ENCODE measurements at places on chromosomes 13 and 19. TPM values are rescaled to one million over a fixed set of nuclear protein-coding genes. Genes with fewer than 3 reads are reported as not detected.

DCLK1 gene
- 6.9 TPM for total RNA-seq

CCDC9 gene
- 14.9 TPM for total RNA-seq

RAVER1 gene
- total RNA-seq: 14.4 TPM

EFNA2 gene
- total RNA-seq: not detected

C19orf81 gene
- total RNA-seq: 3.5 TPM

ZNF490 gene
- 3.7 TPM for total RNA-seq

RGL3 gene
- total RNA-seq: 4.4 TPM

GRCh38 chr19:1551068-1552040, 16.8 kb downstream of the MEX3D start:
- no peak for DNase-seq

DNA sequence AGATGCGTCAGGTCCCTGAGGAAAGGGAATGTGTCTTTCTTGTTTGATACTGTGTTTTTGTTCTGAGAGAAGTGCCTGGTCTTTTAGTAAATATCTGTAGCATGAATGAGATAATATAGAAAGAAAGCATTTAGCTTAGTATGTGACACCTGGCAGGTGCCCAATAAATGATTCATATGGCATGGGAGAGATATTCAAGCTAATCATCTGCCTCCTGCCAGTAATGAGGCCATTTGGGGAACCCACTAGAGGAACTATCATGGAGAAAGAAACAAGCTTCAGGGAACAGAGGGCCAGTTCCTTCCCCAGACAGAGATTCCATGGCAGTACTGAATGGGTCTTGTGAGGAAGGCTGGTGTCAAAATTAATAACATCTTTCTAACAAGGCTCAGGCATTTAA, 603.9 kb downstream of the DCT start:
- DNase-seq: no peak

DNA sequence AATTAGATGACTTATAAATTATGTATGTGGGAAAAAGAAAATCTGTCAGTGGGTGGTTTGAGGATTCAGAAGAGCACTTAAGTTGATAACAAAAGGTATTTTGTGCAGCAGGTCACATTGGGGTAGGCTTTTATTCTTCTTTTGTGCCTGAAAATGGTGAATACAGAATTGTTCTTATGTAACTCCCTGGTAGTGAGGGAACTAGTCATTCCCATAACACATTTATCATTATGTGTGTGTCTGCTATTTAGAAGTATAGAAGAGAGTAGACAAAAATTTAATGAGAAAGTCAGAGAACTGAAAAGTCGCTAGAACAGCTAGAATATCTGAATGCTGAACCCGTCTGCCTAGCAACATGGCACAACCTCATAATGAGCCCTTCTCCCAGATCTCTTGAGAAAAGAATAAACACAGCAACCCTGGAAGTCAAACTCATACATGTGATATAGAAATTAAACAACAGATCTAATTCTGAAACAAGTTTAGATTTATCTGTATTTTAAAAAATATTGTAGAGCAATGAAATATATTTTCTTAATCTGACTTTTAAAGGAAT, 111.8 kb upstream of the EDNRB start:
- DNase-seq: no peak

DNA sequence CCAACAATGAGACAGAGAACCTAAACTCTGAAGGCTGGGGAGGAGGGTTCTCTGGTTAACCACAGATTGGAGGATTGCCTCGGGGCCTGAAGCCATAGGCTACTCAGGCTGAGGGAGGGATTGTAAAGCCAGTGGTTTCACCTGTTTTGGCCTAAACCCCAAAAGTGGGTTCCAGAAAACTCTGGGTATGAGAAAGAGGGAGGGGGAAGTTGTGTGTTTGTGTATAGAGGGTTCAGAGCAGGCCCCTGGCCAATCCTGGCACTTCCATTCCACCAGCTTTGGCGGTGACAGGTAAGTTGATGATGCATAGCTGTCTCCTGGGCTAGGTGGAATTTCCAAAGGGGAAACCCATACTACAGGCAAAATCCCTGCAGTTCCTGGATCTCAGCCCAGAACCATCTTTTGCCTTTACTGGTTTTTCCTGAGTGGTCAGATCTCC, 13.5 kb upstream of the CCDC97 start:
- DNase-seq: no peak

GRCh38 chr19:20162821-20163220, 4.2 kb upstream of the ZNF486 start:
- no peak for DNase-seq

DNA sequence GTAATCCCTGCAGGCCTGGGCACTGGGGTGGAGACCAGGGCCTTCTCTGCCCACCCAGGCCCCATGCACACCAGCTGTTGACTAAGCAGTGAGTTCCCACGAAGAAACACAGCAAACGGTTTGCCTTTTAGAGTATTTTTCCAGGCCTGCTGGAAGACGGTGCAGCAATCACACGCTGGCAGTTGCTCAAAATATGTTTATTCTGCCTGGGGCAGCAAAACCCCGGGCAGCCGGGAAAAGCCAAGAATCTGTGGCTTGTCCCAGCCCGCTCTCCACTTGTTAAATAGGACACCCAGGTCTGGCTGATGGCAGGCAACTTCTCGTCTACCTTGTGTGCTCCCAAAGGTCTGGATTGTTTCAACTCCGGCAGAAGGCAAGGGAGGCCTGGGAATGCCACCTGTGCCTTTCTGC, 40.8 kb downstream of the GGACT start:
- no peak for DNase-seq

DNA sequence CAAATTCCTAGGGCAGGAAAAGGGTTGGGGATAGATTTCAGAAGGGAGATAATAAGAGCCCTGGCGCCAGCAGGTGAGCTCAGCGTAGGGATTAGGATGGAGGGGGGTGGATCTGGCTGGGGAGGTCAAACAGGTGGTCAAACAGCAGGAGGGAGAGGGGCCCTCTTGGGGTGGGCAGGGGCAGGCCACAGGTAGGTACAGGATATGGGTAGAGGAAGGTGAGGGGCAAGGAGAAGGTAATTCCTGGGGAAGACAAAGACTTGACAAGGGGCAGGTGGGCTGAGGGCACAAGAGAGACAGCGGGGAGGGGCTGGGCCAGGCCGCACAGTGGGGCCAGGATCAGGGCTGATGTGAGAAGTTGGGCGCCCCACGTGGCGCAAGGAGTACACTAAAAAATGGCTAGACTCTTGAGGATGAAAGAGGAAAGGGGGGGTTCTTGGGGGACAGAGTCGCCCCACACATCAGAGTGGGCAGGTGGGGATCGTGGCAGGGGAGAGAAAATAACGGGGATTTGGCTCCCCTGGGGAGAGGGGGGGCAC, 713 bp downstream of the KRI1 start:
- DNase-seq: no peak

- DNase-seq: peak; percentile 57
Measured at GRCh38 chr19:41225238-41226052, 6.4 kb downstream of the AXL start.

DNA sequence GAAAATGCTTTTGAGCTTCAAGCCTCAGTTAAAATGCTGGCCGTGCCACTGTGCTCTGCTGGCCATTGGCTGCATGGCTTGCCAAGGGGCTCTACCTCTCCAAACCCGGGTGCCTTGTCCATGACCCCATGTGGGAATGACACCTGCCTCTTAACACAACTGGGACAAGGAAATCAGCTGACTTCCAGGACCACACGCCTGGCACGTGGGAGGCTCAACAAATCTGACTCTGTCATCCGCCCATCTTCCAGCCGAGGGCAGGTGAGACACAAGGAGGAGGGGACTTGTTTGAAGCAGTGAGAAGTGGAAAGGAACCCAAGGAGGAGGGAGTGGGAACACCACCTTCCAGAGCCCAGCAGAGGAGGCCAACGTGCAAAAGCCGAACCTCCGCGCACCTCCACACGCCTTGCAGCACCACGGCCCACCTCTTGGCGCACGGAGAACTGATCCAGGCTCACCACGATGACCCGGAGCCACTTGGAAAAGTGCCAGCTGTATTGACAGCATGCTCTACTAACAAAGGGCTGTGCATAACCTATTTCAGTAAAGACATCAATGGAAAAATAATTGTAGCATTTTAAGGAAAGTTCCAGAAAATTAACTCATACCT, 38.3 kb downstream of the COL4A1 start:
- peak; percentile 7 for DNase-seq

- DNase-seq: no peak
Measured at GRCh38 chr19:45177817-45178261, at the start of gene TRAPPC6A. Gene TRAPPC6A (minus strand): TSS chr19:45178237. CDS start chr19:45178218, 19 bp downstream.

GRCh38 chr19:27846944-27847343, 1366.0 kb downstream of the UQCRFS1 start:
- DNase-seq: no peak

GRCh38 chr19:32677657-32678056, 2.0 kb downstream of the RGS9BP start:
- no peak for DNase-seq

- no peak for DNase-seq
Measured at GRCh38 chr19:29530540-29531457, 5.0 kb downstream of the VSTM2B start.

DNA sequence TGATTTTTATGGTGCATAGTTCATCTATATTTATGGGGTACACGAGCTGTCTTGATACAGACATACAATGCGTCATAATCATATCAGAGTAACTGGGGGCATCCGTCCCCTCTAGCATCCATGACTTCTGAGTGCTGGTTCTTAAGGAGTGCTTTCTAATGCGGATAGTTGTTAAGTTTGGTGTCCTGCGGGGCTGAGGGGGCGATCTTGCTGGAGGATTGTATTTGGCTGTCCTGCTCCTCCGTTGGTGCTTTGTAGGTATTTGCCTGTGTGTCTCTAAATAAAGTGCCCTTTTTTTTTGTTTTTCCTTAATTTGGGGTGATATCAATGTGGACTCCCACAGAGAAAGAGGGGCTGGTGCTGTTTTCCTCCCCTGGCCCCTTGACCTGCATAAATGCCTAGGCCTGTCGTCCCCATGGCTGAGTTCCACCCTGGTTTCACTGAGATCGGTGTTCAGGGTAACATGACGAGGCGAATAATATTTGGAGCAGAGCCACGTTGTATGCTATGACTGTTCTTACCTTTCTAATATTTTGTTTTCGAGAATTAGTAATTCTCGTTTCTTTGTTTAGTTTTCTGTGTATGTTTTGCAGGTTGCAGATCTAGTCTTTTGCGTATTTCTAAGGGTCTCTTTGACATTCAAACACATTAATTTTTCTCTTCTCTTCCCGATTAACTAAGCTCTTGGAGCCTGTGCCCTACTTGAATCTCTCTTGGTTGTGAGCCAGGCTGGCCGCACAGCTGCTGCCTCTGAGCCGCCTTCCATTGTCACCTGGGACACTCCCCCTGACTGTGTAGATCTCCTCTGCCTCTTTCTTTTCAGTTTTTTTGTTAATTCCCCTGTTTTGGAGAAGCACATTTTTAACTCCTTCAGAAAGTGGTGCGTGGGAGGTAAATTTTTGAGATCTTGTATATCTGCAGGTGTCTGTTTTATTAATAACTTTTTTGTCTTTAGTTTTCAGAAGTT, 100.3 kb downstream of the ARHGEF7 start:
- peak; percentile 37 for DNase-seq

- no peak for DNase-seq
Measured at GRCh38 chr13:26758496-26759157, 2.0 kb downstream of the GPR12 start.
